ENCODE measurements at places on chromosomes 2 and 18.

- no peak for DNase-seq
Measured at GRCh38 chr2:74679615-74680014, 25.6 kb downstream of the SEMA4F start.

- no peak for DNase-seq
Measured at GRCh38 chr2:19802086-19802841, 99.5 kb downstream of the TTC32 start.

DNA sequence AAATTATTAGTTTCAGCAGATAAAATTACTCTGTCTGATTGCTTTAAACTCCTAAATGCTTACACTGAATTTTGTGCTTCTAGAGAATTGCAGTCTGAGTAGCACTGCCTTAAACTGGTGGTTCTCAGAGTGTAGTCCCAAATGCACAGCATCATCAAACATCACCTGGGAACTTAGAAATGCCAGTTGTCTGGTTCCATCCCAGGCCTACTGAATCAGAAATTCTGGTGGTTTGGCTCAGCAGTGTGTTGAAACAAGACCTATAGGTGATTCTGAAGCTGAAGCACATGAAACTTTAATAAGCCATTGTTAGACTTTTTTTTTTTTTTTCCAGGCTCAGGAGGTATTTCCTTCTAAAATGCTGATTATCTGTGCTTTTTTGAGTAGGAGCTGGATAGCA is 22.0 kb downstream of the EPC2 start:
- no peak for DNase-seq

GRCh38 chr2:76491503-76491902 is 780.8 kb upstream of the GCFC2 start:
- DNase-seq = no peak

GRCh38 chr2:212176151-212176550 is 362.5 kb downstream of the ERBB4 start:
- no peak for DNase-seq

DNA sequence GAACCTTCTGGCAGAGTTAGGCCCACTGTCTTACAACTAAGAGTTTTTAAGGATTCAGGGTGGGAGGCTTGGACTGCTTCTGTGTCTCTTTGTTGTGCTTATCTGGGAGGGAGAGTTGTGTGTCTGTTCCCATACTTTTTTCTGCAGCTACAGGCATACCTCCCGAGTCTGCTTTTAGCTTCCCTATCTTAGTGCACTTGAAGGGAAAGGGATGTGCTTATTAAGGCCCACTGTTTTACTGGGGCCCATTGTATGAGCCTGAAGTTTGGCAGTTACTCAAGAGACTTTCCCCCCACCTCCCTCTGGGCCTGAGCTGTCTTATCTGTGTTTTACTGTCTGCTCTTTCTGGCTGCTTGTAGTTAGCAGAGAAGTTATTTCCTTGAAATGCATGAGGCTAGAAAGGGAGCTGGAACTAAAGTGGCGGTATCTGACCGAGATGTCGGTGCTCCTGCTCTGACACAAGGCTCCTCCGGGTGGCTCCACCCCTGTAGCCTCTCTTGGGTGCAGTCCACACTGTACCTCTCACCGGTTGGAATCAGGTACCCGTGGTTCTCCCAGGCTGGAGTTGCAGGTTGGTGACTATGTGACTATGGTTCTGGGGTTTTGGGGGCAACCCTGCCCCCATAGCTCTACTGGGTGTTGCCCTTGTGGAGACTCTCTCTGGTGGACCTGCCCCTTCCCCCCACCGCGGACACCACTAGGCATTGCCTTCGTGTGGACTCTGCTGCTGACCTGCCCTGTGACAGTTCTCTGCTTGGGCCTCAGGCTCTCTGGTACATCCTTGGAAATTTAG is 12.9 kb downstream of the UBR3 start:
- DNase-seq = no peak

- DNase-seq = peak; percentile 37
Measured at GRCh38 chr2:71277536-71278103, 50.7 kb upstream of the PAIP2B start.

DNA sequence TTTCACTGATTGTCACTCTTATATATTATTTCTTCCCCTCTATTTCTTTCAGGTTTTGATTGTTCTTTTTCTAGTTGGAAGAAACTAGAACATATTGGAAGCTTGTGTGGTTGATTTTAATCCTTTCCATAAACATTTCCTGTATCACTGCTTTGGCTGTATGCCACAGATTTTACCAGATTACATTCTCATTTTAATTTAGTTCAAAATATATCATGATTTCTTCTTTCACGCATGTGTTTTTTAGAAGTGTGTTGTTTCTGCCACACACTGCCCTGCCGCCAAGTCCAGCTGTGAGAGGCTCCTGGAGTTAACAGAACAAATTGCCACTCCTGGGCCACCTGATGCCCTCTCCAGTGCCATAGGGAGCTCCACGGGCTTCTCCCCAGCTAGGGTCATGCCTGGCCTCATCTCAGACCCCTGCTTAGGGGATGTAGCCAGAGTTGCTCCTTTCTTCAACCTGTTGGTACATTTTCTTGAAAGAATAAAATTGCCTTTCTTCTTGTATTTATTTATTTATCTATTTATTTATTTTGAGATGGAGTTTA is 206.2 kb upstream of the COPS8 start:
- DNase-seq = no peak

DNA sequence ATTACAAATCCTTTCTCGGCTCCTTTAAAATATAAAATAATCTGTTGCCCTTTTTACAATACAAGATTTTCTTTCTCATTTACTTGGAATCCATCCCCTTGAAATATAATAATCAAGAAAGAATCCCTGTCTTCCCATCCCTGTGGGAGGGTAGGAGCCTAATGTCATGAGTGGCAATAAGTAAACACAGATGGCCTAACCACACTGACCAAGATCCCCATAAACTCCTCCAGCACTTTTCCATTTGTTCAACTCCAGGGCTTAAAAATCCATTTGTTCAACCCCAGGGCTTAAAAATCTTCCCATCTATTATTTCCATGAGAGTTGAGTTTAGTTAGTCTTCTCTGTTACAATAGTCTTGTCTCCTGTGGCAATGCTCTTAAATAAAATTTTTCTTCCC is 297.6 kb downstream of the CDH7 start:
- DNase-seq = no peak

- no peak for DNase-seq
Measured at GRCh38 chr2:64823794-64824193, 165.4 kb upstream of the SLC1A4 start.

DNA sequence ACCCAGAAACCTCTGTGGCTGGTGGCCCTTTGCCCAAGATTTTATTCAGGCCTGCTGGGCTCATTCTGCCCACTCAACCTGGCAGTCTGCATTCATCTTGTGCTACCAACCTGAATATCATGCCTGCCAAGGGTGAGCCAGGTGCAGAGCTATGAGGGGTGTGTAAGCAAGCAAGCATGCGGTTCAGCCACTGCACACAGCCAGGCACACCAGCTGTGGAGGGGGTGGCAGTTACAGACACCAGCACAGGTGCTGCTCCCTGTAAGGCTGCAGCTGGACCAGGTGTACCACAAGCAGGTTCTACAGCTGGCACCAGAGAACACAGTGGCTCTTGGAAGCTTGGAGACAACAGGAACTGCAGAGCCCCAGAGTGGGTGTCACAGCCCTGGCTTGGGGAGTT is 633.2 kb downstream of the FBXO15 start:
- DNase-seq = no peak

- DNase-seq = no peak
Measured at GRCh38 chr2:195782156-195782555, 125.1 kb downstream of the SLC39A10 start.

DNA sequence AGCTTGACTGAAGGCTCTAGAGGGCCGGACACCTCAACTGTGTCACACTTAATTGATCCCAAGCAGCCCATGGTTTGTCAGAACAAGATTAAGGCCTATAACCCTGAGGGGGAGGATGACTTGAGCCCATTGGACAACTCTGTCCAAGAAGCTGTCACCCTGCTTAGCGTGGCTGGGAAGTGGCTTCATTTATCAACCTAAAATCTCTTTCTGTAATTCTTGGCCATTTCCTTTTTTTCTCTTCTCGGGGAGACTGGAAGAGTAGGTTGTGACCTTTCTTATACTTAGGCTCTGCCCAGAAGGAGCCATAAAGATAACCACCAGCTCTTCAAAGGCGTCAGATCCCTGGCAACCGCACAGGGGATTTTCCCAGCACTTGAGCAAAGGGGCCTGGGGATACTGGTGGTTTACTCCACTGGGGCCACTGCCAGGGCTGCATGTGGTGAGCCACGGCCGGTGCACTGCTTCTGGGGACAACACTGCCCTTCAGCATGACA is 265.5 kb downstream of the CYRIA start:
- no peak for DNase-seq

DNA sequence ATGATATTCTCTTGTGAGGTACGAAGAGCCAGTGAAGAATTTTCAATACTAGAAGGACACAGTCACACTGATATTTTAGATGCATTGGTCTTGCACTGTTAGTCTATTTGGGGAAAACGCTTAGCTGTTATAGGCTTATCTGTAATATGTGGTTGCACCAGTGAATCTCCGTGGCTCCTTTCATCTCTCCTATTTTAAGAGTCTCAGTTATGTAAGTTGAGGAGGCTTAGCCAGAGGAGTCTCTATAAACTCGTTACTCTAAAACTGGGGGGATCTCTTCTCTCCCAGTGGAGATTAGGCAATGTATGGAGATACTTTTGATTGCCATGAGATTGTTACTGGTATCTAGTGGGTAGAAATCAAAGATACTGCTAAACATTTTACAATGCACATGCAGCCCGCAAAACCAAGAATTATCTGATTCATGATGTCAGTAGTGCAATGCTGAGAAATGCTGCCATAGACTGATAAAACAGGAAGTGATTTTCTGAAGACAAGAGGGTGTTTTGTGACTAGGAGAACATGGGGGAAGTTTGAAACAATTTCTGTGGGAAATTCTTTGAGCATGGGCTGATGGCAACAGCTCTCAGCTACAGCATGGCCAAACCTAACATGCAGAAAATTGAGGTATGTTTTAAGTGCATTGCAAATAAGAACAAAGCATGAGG is 339.1 kb downstream of the SOX11 start:
- no peak for DNase-seq

GRCh38 chr18:46252759-46253158 is 148.6 kb downstream of the HAUS1 start:
- no peak for DNase-seq

- DNase-seq = no peak
Measured at GRCh38 chr2:234712421-234712935, 215.6 kb upstream of the ARL4C start.

GRCh38 chr2:64036034-64036705 is 16.9 kb upstream of the VPS54 start:
- no peak for DNase-seq

DNA sequence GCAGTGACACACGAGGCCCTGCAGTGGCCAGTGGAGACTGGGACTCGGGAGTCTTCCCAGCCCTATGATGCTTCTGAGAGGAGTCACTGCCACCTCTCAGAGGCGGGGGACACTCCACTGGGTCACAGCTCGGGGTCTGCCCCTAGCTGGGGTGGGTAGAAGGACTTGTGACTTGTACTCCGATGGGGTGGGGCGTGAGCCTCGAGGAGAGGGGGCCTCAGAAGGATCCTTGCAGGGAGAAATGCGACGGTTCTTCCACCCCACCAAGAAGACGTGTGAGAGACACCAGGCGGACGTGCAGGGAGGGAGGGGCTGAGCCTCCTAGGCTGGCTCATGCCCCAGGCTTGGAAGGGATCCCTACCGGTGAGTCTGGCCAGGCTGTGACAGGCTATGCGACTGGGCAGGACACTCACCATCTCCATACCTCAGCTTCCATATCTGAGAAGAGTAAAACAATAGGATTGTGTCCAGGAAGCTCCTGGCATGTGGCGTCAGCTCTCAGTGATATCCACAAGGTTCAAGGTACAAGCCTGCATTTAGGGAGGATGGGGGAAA is 11.1 kb upstream of the OTOS start:
- DNase-seq = no peak

GRCh38 chr2:57973621-57974186 is 72.9 kb upstream of the VRK2 start:
- DNase-seq = no peak

- DNase-seq = no peak
Measured at GRCh38 chr2:24818721-24819167, 25.5 kb downstream of the CENPO start.

DNA sequence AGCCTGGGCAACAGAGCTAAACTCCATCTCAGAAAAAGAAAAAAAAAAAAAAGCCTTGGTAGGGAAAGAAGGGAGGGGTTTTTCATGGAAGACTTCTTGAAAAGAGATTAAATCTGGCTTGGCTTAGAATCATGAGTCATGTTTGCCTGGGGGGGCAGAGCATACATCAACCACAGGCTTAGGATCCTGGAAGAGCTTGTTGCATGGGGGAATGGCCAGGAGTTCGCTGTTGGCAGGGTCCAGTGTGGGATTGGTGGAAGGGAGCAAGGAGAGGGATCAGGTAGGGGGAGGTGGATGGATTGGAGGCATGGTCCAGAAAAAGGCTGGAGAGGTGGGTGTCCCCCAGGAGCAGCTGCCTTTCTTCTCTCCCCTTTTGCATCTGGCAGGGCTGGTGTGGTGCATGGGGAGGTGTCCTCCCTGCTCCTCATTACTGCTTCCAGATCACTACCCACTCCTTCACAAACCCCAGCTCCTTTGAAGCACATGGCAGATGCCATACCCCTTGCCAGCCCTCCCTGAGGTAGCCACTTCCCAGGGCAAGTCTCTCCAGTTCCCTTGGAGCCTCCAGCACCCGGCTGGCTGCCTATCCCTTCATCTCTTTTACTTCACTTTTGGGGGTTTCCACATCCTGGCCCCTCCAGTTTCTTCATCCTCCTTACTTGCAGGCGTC is 2.5 kb downstream of the ARMC9 start:
- no peak for DNase-seq

DNA sequence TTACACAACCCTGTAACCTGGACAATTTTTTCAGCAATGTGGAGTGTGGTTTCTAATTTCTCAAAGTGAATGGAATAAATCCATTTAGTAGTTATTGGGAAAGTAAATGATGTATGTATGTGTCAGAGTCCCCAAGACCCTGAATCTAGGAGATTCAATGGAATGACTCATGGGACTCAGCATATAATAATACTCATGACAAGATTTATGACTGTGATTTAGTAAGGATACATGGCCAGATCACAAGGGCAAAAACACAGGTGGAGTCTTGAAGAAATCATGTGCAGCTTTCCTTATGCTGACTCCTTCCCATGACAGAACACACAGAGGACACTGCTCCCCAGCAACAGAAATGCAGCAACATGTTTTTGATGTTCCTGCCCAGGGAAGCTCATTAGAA is 1877.7 kb upstream of the LRRTM1 start:
- no peak for DNase-seq

DNA sequence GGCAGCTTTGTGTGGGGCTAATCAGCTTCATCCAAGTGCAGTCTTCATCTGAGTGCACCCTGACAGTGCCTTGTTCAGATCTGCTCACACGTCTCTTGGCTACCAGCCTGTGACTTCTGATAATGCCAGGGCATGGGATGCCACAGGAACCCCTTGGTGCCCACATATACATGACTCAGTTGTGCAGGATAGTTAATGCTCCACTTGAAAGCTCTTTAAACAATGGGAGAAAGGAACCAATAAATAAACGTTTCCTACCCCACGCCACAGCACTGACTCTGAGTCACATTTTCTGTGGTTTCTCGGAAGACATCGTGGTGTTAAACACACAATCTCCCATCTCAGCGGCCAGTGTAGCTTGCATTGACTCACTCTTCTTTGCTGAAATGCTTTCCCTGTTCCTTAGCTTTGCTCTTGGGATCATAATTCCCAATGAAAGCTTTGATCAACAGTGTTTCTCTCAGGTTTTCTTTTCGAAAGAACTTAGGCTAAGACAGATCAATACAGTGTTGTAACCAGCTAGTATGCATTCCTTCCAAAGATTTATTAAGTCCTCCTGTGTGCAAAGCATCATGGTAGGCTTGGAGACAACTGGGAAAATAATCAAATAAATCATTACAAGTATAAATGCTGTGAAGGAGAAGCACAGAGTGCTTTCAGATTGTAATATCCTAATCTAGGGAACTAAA is 142.0 kb downstream of the COPS8 start:
- no peak for DNase-seq
